ENCODE measurements at places on chromosomes 3 and 15. TPM values are rescaled to one million over a fixed set of nuclear protein-coding genes. Genes with fewer than 3 reads are reported as not detected.

PGBD4 gene
- total RNA-seq, result 2.5 TPM

PCOLCE2 gene
- total RNA-seq, result 2.8 TPM

SERINC4 gene
- total RNA-seq, result not detected

GRCh38 chr3:143627336-143627735, 220.9 kb downstream of the SLC9A9 start:
- peak; percentile 14 for DNase-seq

GOLGA8O gene
- total RNA-seq, result 0.10 TPM

Measured in RPMI7951 (cell line).